ENCODE measurements at places on chromosomes 4 and X.

DNA sequence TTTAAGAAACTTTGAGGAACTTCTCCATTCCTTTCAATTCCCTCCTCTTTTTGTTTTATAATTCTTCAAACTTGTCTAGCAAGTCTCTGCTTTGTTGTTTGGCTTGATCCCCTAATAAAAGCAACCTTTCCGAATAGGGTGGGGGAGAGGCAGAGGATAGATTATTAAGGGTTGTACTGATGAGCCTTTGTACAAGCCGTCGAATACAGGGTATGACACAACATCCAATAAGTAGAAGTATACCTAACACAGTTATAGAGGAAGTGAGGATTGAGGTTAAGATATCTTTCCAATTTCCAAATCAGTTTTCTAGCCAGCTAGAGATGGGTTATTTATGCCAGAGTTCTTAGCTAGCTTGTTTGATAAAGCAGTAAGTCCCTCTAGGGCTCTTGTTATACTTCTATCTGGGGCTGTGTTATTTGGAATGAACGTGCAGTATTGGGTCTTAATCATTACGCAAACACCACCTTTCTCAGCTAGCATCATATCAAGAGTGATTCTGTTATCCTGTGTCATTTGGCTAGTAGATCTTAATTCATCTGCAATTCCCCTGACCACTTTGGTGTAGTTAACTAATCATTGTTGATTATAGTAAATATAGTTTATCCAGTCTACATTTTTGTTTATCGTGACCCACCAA is 18.5 kb downstream of the METAP1 start:
- no peak for DNase-seq

DNA sequence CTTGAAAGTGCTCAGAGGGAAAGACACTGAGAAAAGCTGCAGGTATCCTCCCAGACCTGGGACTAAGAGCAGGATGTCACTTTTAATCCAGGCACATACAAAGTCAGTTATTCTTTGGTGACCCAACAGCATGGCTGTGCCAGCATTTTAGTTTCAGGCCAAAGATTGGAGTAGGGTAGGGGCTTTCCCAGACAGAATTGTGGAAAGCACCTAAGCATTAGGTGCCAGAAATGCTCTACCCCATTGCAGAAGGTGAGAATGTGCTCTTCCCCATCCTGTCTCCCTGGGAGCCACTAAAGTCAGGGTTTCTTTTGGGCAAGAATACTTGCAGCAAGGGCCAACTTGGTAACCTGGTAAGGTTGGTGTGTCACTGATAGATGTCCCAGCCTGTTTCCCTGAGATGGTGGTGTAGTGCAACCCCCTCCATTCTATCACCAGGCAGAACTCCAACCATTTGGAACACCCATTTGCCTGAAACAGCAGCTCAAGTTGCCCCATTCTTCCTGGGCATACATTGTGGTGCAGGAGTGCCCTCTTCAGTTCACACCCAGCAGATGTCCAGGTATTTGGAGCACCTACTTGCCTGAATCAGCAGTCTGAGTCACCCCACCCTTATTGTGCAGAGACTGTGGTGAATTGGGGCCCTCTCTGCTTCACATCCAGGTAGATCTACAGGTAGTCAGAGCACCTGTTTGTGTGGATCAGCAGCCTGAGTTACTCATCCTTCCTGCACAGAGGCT is 183.5 kb downstream of the ZC4H2 start:
- no peak for DNase-seq

DNA sequence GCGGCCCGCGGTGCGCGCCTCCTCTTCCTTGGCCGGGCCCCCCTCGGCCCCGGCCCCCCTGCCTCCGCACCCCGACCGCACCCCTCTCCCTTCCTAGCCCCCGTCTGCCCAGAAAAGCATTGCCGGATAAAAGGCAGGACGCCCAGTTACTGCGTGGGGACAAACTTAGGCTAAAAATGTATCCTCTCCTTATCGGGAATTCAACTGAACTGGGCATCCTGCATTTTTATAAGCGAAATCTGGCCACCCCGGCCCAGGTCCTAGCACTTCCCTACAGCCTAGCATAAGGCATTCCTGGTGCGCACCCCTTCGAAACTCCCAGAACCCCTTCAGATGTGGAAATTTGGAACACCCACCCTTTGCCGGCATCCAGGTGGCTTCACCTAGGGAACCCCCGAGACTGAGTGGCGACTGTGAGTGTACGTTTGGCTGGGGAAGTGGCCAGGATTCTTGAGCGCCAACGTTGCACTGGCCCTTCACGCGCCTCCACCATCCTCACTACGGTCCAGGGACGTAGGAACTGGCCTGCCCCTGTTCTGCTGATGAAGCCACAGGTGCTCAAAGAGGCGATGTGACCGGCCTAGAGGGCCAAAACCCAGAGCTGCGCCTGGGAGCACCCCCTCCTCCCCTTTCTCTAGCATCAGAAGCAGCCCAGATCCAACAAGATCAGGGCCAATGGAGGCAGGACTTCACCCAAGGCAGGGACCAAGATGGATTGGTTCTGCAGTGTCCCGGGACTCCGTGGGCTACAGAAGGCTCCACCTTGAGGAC is 5.7 kb upstream of the RNF4 start:
- no peak for DNase-seq

DNA sequence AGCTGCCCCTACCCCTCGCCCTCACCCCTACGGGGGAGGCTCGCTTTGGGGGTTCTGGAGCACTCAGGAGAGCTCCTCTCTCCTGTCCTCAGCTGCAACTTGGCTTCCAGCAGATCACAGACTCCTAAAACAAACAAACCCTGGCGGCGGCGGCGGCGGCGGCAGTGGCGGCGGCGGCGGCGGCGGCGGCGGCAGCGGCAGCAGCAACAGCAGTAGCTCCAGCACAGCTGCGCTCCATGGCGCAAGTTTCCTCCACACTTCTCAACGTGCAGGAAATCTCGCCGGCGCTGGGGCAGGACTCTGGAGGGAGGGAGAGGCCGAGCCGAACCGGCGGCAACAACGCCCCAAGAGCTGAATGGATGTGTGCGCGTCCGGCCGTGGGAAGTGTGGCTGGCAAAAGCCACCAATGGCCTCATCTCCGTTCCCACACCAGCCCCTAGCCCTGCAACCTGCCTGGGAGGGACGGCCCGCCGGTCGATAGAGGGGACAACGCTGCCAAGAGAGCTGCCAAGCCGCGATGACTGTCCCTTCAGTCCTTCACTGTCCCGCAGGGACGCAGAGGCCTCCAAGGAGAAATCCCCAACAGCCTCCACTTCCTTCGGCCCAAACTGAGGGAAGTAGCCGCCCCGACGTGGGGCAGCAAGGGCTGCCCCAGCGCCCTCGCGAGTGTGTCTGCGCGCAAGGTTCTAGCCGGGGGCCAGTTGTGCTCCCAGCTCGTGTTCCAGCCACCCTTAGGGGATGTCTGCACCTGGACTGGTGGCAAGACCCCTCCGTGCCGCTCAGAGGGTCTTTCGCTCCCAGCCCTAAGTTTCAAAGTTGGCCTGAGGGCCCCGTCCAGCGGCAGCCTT is 775 bp downstream of the SHROOM4 start:
- no peak for DNase-seq
